ENCODE measurements at places on chromosomes 4 and X.

DNA sequence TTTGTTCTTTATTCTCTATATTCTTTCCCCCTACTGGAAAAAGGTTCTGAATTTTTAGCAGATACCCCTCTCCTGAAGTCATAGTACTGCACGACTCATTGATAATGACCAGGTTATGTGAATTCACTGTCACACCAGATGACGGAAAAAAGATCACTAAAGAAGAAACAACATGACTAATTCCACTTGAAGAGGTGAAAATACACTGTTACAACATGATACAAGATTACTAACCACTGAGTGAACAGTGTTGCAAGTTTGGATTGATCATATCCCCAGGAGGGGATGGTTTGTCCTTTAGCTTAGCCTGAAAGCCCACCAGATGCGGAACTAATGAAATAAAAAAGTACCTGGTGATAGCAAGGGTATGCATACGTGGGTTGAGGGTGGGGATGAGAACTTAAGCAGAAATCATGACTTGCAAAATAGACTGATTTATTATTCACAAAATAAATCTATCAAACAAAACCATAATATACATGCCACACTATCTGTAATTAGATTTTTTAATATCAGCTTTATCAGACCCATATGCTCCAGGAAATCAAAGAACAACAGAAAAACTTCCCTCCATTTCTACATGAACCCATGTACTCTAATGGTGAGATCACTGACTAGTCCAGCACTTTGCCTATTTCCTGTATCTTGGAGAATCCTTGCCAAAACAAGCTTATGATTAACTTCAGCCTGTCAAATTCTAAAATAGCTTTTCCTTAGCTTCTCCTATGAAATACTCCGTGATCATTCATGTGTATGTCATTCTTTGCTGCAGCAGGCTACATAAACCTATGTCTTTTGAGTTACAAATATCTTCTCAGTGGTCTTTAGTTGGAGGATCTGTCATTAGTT is 257.4 kb upstream of the AGA start:
- DNase-seq = peak; percentile 33

DNA sequence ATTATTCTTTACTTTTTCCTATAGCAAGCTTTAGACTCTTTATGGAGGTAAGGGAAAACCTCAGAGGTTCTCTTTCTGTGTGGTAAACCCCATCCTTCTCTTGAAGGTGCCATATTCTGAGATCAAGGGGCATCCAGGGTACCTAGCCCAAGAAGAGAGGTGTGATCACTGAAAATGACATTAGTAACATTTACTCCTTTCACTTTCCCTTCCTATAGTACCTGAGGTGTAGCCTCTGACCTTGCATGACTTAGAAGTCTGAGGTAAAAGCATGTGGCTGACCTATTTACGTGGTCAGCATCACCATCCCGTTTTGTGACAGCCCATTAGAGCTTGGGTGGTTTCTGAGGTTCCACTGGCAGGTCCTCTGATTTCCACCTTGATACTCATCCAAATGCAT is 25.7 kb downstream of the SGMS2 start:
- DNase-seq = no peak

DNA sequence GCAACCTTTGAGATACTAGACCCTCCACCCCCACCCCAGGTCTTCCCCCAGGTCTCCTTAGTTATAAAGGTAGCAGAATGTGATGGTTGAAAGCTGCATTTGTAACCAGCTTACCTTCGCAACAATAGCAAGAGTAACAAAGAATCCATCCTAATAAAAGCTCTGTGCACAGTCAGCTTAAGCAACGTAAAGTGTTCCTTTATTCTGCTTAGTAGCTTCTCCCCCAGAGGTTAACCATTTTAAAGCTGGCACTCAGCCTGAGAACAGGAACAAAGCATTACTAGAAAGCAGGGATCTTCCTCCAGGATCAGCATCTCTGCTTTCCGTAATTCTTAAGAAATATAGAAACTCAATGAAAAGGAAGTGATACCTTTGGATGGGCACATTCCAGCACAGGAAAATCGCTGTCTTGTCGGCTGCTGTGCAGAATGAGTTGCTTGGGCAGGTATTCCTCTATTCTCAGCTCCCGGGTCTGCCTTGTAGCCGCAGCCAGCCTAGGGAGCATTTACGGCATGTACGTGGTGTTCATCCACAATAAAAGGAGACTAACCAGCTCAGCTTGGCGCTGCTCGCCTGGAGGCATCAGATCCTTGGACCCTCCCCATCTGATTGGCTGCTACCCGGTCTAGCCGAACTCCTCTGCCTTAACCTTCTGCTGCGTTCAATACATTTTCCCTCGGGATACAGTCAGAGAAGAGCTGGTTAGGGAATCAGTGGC is 113.0 kb upstream of the TLR3 start:
- DNase-seq = no peak

- no peak for DNase-seq
Measured at GRCh38 chr4:6408263-6408662, 64.2 kb downstream of the PPP2R2C start.

DNA sequence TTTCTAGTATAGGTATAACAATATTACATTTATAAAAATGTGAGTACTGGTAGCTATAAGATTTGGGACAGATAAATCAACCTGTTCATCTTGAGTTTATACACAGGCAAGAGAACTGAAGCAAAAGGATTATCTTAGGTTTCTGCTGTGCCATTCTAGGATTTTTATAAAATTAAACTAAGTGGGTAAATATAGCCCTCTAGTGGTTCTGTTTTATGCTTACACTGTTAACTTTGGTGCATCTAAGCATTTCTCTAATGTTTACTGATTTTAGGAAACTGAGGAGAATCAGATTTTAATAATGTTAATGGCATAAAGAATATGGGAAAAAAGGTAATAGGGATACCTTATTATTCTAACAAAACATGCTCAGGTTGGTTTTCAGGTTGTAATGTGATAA is 1.1 kb upstream of the RRH start:
- DNase-seq = no peak

DNA sequence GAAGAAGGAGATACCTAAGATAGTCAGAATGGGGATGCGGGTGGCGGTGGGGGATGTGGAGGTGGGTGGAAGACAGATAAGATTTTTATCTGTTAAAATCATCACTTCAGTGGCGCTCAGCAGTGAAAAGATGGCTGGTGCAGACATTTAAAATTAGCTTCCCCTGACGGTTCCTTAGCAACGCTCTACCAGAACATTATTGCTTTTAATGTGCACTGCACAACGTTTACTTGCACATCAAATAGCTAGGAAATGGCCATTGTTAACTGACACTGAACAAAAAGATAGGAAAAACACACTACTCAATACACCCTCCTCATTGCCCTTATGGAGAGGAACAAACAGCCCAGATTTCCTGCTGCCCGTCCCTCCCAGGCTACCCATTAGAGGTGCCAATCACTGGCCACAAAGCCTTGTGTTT is 61.0 kb upstream of the FTHL17 start:
- DNase-seq = no peak

DNA sequence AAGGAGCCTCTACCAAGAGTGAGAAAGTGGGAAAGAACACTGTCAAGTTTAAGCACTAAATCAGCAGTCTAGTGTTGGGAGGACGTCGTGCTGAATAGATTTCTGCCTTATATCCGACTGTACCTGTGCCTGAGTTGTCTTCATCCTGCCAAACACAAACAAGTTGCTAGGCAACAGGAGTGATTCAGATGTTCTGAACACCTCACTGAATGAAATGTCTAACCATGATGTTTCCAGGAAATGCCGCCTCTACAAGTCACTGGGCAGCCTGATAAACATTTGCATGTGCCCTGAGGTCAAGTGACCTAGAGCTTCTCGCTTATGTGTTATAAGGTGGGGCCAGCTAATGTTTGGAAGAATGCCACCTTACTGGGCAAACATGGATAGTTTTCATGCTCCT is 37.9 kb downstream of the SGMS2 start:
- no peak for DNase-seq

- no peak for DNase-seq
Measured at GRCh38 chr4:24529555-24529954, 54.8 kb downstream of the DHX15 start.

- no peak for DNase-seq
Measured at GRCh38 chr4:80619070-80619674, 283.6 kb downstream of the CFAP299 start.

GRCh38 chr4:60544981-60545380 is 655.1 kb upstream of the ADGRL3 start:
- DNase-seq = no peak

GRCh38 chr4:73698217-73698616 is 42.2 kb upstream of the CXCL8 start:
- no peak for DNase-seq

- no peak for DNase-seq
Measured at GRCh38 chr4:17336524-17336961, 175.3 kb downstream of the QDPR start.

DNA sequence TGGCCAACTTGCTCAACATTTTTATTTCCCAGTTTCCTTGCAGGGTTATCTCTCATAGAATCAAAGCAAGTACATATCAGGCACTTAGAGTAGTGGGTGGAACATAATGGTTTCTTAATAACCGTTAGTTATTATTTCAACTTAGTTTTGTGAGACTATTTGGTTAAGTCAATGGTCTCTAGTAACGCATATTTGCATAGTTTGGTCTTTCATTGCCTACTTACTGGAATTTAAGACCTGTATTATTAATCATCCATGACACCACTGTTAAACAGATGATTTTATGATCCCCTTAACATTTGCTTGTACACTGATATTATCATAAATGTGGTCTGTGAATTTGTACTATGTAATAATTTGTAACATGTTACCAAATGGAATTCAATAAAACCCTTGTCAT is 70.9 kb upstream of the SMIM31 start:
- DNase-seq = no peak

- DNase-seq = no peak
Measured at GRCh38 chr4:167456619-167457018, 222.3 kb upstream of the SPOCK3 start.

DNA sequence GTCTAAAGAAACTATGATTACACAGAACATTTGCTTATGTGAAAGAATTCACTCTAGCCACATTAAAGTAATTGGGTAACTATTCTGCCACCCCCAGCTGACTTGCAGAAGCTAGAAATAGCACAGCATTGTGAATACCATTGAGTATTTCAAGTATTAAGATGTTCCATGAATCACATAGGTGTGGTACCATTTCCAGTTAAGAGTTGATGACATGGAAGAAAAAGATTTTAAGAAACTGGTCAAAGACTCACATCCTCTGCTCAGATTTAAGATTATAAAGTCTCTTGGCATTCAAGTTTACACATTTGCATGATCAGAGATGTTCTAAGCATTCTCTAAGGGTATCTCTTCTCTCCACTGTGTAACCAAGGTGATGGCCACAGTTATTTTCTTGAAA is 287.5 kb downstream of the CAMK2D start:
- DNase-seq = peak; percentile 42

DNA sequence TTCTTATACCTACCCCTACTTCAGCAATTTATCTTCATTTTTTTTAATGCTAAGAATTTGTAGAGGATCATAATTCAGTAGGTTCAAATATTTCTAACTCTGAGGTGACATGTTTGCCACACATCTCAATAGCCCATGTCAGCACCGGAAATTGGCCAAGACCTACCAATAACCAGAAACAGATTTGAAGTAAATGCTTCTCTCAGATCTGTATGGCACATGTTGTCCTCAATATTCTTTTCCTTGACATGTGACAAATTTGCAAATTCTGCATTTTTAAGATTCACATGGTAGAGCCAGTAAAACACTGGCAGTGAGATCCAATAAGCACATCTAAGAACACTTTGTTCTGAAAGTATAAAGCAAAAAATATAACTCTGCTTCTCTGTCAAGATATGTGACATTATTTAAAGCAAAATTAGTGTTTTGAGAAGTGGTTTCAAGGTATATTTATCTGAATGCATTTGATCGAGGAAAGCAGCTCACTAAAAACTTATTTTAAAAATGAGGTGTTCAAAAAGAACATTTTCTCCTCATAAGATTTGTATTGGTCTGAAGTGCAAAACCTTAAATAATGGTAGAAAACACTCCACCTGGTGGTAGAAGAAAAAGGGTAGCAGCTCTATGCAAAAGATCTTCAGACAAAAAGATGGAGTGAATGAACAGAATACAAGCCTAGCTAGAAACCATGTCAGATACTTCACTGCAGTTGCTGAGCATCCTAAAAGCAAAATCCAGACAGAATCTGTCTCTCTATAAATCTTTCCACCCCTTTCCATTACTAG is 513.8 kb upstream of the FAM241A start:
- no peak for DNase-seq

- peak; percentile 91 for DNase-seq
Measured at GRCh38 chr4:126899331-126899801, 733.4 kb upstream of the INTU start.

GRCh38 chr4:153668647-153669046 is 15.4 kb upstream of the TLR2 start:
- no peak for DNase-seq

- no peak for DNase-seq
Measured at GRCh38 chr4:153530284-153530999, 64.3 kb downstream of the TMEM131L start.

DNA sequence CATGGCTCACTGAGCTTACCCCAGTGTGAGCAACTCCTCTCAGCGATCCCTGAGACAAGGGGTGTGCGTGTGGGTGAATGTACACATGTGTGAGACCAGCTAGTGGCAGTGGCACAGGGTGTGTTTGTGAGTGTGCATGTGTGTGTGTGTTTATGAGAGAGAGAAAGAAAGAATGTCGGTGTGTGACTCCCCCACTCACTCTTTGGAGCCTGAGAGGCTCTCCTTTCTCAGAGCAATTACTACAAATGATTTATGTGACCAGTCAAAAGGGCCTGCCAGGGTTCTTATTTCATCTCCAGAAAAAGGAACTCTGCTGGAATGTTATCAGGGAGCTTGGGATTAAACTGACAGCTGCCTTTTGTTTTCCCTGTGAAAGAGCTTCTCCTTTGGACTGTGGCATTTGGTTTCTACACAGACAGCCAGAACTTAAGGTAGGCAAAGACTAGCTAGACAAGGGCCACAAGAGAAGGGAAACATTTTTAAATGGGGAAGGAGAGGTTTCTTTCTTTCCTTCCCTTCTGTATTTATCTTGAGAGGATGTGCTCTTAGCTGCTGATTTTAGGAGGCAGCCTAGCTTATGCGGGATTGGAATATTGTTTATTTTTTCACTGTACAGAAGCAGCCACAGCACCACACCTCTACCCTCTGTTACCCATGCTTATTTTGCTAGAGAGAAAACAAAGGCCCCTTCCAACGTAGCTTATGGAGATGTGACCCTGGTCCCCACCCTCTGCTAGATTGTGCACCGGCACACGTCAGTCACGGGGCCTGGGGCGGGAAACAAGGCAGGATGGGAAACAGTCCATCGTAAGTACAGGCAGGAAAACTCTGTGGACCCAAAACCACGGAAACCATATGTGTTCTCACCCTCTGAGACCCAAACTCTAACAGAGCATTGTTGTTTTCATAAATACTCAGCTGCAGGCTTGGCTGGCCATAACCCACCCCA is 143.5 kb downstream of the MGST2 start:
- peak; percentile 30 for DNase-seq

DNA sequence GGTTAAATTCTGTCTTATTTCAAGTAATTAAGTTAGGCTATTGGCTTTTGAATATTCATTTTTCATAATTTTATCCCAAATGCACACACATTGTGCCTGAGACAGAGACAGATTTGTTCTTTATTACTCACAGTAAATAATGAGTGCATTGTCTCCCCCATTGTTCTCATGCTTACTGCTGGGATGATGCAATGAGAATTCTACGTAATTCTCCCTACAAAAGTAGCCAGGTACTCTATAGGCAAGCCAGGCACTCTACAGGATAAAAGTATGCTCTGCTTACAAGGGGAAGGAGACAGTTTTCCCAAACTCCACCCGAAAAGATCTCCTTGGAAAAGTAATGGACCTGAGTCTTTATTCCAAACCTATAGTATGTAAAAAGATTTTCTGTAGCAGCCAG is 1890.7 kb upstream of the PCDH10 start:
- DNase-seq = no peak

Measured in fibroblast of skin of left biceps (primary cell).